ENCODE measurements at places on chromosomes 4 and X. TPM values are rescaled to one million over a fixed set of nuclear protein-coding genes. Genes with fewer than 3 reads are reported as not detected.

CENPE gene
- 3.9 TPM for total RNA-seq

FHIP1A gene
- under 0.01 TPM for total RNA-seq

SMIM10L2A gene
- total RNA-seq = 0.35 TPM

UBA1 gene
- 131 TPM for total RNA-seq

CXorf49 gene
- not detected for total RNA-seq

FGFRL1 gene
- total RNA-seq = 25.5 TPM

MND1 gene
- 0.35 TPM for total RNA-seq

CBR4 gene
- total RNA-seq = 10.9 TPM

USP27X gene
- total RNA-seq = 2.9 TPM

LRIT3 gene
- not detected for total RNA-seq

PRKG2 gene
- 0.15 TPM for total RNA-seq

FGF2 gene
- total RNA-seq = 17.8 TPM

CXCL11 gene
- total RNA-seq = not detected

CASK gene
- 34.6 TPM for total RNA-seq

F9 gene
- not detected for total RNA-seq

NXF2B gene
- not detected for total RNA-seq

PDGFC gene
- 37.8 TPM for total RNA-seq

SCD5 gene
- 16.0 TPM for total RNA-seq

ARMCX2 gene
- 59.8 TPM for total RNA-seq

ADGRG2 gene
- not detected for total RNA-seq

SMR3B gene
- total RNA-seq = not detected

GPRASP3 gene
- 8.0 TPM for total RNA-seq

SSX3 gene
- not detected for total RNA-seq

REPS2 gene
- total RNA-seq = 0.23 TPM

TMEM271 gene
- total RNA-seq = not detected

STATH gene
- not detected for total RNA-seq

SLC9B1 gene
- total RNA-seq = 2.2 TPM

TRIML1 gene
- not detected for total RNA-seq

LAS1L gene
- total RNA-seq = 21.9 TPM

P2RY8 gene
- total RNA-seq = not detected

UGT2A1 gene
- total RNA-seq = not detected

EVC2 gene
- 10.7 TPM for total RNA-seq

TMEM35A gene
- total RNA-seq = 13.2 TPM

SLC2A9 gene
- total RNA-seq = 4.0 TPM

BTK gene
- total RNA-seq = not detected

RBMXL3 gene
- not detected for total RNA-seq

GYPE gene
- total RNA-seq = 0.59 TPM

SPATA18 gene
- total RNA-seq = 24.5 TPM

PCSK1N gene
- total RNA-seq = 0.15 TPM

GIMD1 gene
- not detected for total RNA-seq

CDX4 gene
- total RNA-seq = not detected

SYN1 gene
- 0.08 TPM for total RNA-seq

ESX1 gene
- total RNA-seq = not detected

SATL1 gene
- total RNA-seq = not detected

TBX22 gene
- total RNA-seq = not detected

HPRT1 gene
- 11.3 TPM for total RNA-seq

SLC26A1 gene
- 0.08 TPM for total RNA-seq

IL1RAPL1 gene
- under 0.01 TPM for total RNA-seq

NAT8L gene
- under 0.01 TPM for total RNA-seq

C4orf54 gene
- not detected for total RNA-seq

IGSF1 gene
- not detected for total RNA-seq

GAGE13 gene
- not detected for total RNA-seq

RTL9 gene
- total RNA-seq = not detected
